CD4-positive, alpha-beta T cell treated with Interleukin-4 for 4 hours (primary cell): ENCODE measurements at places on chromosomes 13 and 19.

DNA sequence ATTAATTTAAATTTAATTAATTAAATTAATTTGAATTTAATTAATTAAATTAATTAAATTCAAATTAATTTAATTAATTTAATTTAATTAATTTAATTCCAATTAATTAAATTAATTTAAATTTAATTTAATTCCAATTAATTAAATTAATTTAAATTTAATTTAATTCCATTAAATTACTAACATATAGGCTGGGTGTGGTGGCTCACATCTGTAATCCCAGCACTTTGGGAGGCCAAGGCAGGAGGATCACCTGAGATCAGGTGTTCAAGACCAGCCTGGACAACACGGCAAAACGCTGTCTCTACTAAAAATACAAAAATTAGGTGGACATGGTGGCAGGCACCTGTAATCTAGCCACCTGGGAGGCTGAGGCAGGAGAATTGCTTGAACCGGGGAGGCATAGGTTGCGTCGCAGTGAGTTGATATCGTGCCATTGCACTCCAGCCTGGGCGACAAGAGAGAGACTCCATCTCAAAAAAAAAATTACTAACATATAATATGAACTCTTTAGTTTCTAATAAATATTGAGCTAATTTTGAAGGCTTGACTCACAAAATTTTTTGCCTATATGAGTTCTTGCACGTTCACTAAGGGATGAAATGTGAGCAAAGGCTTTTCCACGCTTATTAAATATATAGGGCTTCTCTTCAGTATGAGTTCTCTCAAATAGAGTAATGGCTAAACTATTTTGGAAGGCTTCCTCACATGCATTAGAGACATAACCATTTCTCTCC lies 9.0 kb upstream of the USP29 start:
- DNase-seq: no peak

- DNase-seq: no peak
Observed at GRCh38 chr19:15161028-15161984, 39.5 kb downstream of the NOTCH3 start.

- DNase-seq: no peak
Observed at GRCh38 chr19:38596057-38596981, 21.4 kb downstream of the MAP4K1 start.

GRCh38 chr19:3129112-3129511 lies 6.7 kb upstream of the GNA15 start:
- peak; percentile 47 for DNase-seq

DNA sequence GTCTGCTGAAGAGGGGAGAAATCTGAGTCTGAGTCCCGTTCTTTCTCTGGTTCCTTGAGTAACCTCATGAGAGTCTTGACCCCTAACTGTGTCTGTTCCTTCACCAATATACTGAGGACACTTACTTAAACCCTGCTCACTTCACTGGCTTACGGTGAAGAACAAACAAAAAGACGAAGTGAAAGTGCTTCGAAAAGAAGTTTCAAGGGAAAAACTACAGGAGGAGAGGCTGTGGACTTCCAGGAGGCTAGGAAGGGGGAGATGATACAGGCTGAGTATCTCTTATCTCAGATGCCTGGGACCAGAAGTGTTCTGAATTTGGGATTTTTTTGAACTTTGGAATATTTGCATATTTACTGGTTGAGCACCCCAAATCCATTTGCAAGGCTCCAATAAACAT lies 6.1 kb downstream of the SMG9 start:
- no peak for DNase-seq

GRCh38 chr13:41645331-41645730 lies 188.0 kb downstream of the RGCC start:
- DNase-seq: no peak

DNA sequence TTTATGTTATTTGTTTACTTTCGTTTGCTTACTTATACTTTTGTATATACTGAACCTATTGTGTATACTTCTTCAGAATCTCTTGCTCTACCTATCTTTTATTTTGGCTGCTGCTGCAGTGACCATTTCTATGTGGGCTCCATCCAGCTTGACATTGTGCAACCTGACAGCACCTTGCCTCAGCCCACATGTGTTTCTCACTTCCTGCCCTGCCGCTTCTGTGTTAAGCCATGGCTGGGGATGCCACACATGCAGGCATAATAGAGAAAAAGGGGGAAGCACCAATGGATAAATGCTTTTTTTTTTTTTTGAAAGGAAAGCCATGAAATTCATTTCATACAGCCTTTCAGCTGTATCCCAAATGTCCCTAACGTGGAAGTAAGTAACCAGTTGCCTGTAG lies 147.6 kb downstream of the RBM26 start:
- no peak for DNase-seq

DNA sequence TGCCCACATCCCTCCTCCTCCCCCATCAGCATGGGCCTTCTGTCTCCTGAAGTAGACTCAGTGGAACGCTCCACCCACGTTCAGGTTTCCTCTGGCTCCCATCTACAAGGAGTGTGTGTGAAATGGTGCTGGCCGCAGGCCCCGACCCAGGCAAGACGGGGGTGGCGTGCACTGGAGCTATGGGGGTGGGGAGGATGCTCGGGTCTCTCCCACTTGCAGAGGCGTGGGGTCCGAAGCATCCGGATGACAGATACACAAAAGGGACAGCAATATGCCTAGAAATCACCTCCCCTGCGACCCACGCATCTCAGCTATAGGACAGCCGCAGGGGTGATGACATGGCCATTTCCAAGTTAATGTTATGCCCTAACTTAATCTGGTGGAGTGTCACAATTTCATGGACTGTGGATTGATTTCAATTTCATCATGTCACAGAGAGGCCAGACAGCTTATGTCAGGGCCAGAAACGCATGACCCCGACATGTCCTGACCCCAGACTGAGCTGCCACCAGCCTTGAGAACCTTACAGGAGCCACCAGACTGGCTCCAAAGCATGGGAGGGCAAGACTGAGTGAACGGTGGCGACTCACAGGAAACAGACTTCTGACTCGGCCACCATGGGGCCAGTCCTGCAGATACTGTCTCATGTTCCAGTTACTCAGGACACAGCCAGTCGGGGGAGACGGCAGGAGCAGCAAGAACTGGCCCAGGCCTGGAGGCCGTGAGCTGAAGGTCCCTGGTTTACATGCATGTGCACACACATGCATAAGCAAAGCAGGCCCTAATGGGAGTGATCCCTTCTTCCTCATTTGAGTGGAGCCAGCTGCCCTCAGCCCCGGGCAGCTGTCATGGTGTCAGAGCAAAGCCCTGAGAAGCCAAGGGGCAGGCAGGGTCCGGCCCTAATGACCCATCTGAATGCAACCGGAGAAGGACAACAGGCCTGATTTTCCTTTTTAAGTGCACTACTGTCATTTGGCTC lies 82.2 kb downstream of the SLC7A1 start:
- no peak for DNase-seq

DNA sequence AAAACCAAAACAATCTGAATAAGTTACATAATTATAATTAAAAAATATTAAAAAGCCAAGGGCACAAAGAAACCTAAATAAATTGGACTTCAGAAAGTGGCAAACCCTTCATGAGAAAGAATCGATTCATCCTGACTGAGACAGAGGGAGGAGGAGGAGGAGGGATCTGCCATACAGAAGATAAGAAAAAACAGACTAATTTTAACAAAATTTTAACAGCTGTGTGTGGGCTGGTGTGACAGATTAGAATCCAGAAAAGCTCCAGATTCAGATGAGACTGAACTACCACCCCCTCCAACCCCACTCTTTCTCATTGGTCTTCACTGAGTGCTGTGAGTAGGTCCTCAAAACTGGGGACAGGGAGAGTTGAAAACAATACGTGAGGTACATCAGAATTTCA lies 111.5 kb upstream of the HTR2A start:
- DNase-seq: no peak

DNA sequence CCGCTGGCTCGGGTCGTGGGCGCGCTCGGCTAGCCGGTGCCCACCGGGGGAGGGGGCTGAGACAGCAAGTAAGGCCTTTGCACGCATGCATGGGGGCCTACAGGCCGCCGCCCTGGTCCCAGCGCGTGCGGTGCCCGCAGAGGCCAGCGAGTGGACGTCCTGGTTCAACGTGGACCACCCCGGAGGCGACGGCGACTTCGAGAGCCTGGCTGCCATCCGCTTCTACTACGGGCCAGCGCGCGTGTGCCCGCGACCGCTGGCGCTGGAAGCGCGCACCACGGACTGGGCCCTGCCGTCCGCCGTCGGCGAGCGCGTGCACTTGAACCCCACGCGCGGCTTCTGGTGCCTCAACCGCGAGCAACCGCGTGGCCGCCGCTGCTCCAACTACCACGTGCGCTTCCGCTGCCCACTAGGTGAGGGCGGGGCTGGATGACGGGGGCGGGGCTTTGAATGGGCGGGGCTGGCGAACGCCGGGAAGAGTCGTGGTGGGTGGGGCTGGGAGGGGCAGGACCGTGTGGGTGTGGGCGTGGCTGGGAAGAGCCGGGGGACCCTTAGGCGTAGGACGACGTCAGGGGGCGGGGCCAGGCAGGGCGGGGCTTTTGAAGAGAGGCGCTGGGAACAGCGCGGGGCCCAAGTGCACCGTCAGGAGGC lies 2.1 kb downstream of the CILP2 start:
- DNase-seq: peak; percentile 46
